NCI-H1105 (cell line): ENCODE measurements at places on chromosomes 6 and 20.

DNA sequence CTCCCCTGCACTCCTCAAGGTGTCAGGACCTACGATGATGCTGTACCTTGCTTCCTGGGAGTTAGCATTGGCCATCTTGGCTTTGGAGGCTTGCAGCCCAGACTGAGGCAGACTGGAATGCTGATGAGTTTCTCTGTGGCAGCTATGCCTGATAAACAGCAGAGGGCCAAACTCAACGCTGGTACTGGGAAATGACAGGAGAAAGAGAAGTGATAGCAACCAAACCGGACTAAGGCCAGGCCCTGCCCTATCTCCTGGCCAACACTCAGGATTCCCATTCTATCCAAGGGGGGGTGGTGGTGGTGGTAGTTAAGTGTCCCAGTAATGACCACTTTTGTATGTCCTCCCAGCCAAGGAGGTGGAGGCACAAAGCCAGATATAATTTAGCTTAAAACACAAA is 90.0 kb upstream of the DTNBP1 start:
- no peak for DNase-seq

DNA sequence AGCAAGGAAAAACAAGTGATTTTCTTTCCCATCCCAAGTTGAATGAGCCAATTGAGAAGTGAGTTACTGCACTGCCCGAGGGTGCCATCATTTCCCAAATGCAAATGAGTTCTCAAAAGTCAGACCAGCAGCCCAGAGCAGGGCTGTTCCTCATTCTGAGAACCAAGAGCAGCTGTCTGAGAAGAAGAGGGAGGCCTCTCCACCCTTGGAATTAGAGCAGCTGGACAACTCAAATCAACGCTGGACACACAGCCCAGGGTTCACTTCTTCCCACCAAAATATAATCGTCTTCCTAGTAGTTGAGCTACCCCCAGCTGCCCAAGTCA is 4.6 kb upstream of the PREX1 start:
- no peak for DNase-seq

DNA sequence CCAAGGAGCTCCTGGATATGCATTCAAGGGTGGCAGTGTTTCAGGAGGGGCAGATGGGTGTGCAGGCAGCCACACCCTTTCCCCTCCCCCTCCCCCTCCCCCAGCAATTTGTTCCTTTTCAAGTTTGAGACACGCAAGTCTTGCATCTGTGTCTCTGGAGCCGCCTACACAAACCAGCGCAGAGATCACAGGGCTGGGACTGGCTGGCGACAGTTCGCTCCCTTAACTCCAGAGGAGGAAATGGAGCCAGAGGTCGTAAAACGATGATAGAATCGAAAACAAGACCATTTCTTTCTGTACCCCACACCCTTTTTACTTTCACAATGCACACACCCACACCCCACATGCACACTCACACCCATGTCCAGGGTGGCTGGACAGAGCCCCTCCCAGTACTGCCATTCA is 163.1 kb downstream of the LY86 start:
- no peak for DNase-seq

DNA sequence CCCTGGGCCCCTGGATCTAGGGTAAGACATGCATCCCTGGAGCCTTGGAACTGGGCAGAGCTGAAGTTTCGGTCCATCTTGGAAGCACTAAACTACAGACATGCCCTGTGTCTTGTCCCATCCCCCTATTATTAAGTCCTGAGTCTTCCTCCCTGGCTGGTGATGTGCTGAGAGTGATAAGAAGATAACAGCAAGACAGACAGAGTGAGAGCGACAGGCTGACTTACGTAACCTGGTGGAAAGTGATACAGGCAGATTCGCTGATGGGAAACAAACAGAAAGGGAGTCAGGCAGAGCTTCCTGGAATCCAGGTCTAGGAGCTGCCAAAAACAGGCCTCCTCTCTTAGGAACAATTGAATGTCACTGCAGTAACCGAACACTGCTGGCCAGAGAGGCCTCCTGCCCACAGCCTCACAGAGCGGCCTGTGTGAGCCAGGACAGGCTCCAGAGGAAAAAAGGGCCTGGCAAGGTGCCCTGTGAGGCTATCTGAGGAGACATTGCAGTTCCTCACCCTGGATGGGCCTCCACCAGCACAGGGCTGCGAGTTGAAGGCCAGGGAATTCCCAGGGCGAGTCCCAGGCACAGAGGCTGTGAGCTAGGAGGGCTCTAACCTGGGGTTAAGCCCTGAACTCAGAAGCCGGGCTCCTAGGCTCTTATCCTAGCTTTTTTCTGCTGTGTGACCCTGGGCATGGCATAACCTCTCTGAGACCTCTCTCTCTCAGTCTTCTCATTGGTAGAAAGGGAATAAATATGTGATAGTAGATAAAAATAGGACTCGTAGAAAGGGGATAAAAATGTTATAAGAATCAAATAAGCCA is 34.2 kb upstream of the B4GALT5 start:
- DNase-seq: no peak

GRCh38 chr6:69900869-69901268 is 34.5 kb downstream of the COL19A1 start:
- DNase-seq: no peak

GRCh38 chr6:138455746-138456400 is 43.4 kb downstream of the NHSL1 start:
- peak; percentile 10 for DNase-seq

DNA sequence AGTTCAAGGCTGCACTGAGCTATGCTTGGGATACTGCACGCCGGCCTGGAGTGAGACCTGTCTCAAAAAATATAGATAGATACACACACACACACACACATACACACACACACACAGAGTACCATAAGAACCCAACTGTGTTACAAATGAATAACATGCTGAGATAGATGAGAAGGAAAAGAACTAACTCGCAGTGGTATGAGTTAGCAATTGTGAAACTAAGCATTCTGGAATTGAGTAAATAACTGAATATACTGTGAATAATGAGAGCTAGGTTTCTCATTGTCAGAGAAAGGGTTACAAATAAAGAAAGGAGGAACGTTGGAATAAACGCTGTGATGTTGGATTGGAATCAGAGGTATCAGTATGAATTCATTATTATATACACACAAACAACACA is 14.6 kb upstream of the FAXC start:
- no peak for DNase-seq

GRCh38 chr20:62898970-62899632 is 27.2 kb downstream of the DIDO1 start:
- no peak for DNase-seq

DNA sequence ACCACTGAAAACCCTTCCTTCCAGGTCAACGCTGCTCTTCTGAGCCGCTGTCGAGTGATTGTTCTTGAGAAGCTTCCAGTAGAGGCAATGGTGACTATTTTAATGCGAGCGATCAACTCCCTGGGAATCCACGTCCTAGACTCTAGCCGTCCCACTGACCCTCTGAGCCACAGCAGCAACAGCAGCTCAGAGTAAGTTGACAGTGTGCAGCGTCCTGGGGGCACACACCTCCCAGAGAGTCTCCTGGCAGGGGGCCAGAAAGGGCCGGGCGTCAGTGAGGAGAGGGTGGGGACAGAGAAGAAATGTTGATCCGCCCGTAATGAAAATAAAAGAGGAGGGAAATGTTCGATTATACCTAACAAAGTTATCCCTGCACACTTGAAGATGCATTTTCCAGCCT is 5.0 kb downstream of the WRNIP1 start:
- DNase-seq: no peak

- no peak for DNase-seq
These were observed 259.3 kb downstream of the BMP7 start for GRCh38 chr20:57007171-57007540.

DNA sequence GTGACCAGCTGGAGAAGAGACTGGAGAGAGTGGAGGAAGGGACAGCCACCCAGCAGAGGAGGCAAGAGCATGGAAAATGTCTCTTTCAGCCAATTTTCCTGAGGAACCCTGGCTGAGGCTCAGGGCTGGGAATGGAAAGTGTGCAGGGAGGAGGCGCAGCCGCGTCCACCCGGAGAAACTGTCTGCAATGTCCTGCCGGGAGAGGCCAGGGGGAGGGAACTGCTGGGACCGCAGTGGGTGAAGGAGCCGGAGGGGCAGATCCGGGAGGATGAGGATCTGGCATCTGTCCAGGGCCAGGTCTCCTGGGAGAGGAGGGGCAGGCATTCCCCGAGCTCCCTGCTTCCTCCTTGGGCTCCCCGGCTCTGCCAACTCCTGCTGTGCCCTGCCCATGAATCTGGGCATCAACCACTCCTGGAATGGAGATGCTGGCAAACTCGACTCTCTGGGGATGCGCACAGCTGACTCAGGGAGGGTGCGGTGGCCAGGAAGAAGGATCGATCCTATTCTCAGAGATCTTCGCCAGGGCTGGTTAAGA is 17.4 kb upstream of the HM13 start:
- peak; percentile 37 for DNase-seq

DNA sequence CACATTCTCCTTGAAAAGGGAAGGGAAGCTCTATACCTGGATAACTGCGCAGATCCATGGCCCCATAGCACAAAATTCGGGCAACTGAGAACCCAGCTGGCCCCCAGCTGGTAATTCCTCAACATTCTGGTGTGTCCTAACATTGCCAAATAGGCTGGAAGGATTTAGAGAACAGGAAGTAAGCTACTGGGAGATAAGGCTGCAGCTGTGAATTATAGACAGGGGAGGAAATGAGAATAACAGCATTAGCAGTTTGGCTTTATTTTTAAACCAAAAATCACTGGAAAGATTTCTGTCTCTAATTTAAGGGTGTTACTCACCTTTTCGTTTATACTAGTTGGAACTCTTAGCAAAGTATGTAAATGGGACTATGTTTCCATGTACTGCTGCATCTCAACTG is 97.2 kb downstream of the TULP4 start:
- no peak for DNase-seq

DNA sequence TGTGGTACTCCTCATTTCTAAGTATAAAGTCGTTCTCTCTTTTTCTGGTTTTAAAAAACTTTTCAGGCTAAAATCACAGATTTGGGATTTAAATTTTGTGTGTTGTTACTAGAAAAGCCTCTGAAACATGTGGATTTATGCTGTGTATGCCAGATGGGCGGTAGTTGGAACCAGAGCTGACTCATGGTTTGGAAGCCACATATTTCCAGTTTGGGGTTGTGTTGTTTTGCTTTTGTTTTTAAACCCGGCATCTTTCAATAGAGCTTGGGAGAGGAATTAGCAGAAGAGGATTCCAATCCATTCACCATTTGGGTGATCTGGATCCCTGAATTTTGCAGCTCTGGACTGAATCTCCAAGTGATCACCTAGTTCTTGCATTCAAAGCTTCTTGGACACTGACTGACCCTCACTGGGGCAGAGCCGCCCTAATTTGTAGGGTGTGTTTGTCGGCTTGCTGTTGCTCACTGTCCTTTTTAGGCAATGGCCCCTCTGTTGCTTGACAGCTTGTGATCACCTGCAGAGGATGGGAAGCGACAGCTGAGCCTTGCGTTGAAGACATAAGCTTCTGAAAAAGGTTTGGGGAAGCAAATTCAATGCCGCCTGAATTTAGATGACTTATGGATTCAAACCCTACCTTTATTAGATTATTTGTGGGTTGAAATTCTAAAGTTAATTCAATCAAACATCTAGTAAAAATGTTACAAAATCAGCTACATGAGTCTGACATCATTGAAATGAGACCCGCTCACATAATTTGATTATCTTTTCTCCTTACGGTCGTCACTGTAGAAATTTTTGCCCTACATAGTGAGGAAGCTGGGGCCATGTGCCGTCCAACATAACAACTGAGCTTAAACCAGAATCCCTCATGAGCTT is 79.9 kb upstream of the CD83 start:
- no peak for DNase-seq

DNA sequence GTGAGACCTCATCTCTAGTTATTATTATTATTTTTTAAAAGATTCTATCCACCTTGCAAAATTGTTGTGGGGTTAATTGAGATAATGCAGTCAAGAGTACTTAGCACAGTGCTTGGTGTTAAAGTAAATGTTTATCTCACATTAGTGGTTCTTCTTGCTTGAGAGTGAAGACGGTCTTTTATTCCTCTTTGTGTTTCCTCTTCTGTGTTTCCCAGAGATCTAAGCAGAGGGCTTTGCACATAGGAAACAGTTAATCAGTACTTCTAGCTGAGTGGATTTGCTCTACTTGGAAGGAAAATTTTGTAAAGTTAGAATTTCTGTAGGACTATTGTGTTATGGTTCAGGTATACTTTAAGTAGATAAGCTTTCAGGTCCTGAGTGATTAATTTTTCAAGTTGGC is 3.5 kb downstream of the ARMC2 start:
- DNase-seq: no peak

DNA sequence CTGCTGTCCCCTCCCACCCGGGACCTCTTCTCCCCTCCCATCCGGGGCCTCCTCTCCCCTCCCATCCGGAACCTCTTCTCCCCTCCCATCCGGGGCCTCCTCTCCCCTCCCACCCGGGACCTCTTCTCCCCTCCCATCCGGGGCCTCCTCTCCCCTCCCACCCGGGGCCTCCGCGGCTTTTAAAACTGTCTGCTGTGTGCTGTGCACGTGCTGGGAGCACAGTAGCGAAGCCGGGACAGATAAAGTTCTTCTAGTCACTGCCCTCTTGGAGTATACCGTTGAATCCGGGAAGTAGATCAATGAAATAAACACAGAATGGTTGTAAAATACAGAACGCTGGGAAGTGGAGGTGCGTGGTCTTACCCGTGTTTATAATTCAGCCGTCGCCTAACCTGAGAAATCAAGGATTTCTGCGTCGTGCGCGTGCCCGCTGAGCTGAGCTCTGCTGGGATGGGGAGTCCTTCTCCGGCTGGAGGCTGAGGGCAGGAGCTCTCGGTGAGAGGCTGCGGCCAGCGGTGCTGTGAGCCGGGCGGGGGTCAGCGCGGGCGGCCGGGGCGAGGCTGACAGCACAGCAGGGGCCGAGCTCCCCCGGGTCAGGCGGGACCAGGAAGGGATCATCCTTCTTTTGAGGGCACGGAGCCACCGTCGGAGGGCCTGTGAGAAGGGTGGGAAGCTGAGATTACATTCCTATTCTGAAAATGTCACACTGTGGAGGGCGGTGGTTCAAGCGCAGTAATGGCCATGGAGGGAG is 19.6 kb upstream of the KIF25 start:
- DNase-seq: no peak

DNA sequence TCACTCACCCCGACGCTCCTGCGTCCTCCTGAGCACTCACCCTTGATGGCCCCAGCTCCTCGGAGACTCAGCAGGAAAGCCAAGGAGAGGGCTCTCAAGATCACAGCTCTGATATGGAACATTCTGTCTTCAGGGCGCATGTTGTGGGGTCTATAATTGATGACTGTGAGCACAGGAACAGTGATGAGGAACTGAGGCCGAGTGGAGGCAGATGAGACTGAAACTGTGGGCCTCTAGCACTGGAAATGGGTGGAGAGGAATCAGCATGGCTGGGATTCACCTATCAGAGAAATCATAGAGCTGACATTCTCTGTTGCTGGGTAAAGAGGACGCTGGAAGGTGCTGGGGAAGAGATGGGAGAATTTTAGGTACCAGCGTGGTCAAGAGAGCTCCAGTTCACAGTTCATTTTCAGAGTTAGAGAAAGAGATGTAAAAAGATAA is at the start of gene HLA-DPA1:
Gene HLA-DPA1, minus strand, starts transcription at position 219 of the 441 bp plus-strand sequence.
- no peak for DNase-seq

DNA sequence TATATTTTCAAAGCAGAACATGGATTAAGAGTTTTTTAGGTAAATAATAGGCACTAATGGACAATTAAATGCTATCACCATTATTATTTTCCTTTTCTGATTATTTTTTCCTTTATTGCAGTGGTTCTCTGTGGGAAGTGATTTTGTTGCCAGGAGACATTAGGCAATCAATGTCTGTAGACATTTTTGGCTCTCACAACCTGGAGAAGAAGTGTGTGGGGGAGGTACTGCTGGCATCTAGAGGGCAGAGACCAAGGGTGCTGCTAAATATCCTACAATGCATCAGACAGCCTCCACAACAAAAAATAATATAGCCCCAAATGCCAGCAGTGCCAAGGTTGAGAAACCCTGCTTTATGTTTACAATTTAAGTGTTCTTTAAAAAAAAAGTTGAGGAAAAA is 8.3 kb downstream of the IFNGR1 start:
- DNase-seq: no peak
